ENCODE measurements at places on chromosomes 6 and 20.
A peak's percentile ranks its signal among the peaks of the same experiment; 100 is the strongest.

DNA sequence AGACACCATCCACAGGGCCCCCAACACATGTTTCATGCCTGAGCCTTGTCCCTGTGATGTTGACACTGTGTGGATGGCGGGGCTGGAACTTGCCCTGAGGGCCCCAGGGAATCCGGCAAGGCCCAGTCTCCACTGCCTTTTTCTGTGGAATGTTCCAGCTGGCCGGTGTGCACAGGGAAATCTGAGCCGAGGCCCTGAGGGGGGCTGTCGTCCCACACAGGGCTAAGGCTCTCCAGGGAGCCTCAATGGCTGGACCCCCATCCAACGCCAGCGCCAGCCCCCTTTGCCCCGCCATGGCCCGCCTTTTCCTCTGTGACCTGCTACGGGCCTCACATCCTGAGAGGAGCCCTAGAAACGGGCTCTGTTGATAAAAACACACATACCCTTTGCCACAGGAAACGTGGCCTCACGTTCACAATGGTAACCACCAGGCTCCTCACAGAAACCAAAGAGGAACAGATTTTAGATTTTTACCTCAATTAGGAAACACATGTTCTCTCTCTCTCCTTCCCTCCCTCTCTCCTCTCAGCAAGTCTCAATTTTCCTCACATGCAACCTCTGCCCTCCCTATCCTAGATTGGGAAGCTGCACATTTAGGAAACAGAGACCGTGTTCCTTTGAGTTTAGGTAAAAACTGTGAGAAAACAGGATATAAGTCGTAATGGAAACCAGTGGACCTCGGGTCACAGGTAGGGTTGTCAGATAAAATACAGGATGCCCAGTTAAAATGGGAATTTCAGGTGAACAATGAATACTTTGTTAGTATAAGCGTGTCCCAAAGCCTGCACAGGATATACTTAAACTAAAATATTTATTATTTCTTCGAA lies 13.7 kb upstream of the ZNF831 start:
- no peak for DNase-seq

GRCh38 chr6:104462811-104463599 lies 396.7 kb downstream of the HACE1 start:
- DNase-seq, result peak; percentile 47

DNA sequence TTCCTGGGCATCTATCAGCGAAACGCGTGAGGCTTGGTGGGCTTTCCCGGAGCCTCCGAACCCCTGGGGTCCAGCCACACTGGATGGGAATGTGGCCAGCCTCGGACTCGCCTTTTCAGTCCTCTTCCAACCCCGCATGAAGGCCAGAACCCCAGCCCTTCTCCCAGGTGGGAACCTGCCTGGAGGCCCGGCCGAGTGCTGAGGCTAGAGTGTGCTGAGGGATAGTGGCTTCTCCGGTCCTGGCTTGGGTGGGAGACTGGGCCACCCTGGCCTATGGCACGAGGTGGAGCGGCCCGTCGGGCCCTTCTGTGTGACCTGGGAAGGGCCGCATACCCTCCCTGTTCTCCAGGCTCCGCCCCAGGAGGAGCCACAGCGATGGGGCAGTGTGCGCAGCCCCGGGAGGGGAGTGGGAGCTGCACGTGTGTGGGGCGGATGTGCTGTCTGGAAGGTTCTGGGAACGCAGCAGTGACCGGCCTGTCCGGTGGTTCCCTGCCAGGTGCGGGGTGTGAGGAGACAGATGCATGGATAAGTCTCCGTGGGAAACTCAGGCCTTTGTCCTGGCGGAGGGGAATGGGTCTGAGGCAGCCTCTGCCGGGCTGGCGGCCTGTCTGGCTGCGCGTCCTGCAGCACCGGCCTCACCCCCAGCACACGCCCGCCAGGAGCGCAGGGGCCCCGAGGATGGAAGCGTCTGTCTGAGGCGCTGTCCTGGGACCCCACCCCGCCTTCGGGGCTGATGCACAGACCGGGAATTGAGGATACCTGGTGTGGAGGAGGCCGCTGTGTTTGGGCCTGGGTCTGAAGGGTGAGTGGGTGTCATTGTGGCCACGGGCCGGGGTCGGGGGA lies 1.1 kb upstream of the BHLHE23 start:
- DNase-seq, result no peak

- DNase-seq, result no peak
These were observed 59.8 kb upstream of the HDAC2 start for GRCh38 chr6:114030767-114031166.

- no peak for DNase-seq
These were observed 82.7 kb downstream of the UST start for GRCh38 chr6:148829415-148830101.

- peak; percentile 88 for DNase-seq
These were observed 322.2 kb downstream of the PLCB1 start for GRCh38 chr20:8454137-8454712.

- no peak for DNase-seq
These were observed 14.9 kb upstream of the ULBP3 start for GRCh38 chr6:150083839-150084238.

- no peak for DNase-seq
These were observed 61.1 kb upstream of the C20orf144 start for GRCh38 chr20:33600981-33601380.

GRCh38 chr6:84422380-84422968 lies 195.0 kb upstream of the CEP162 start:
- DNase-seq, result peak; percentile 62

- DNase-seq, result no peak
These were observed 86.6 kb downstream of the ECT2L start for GRCh38 chr6:138882369-138883017.

DNA sequence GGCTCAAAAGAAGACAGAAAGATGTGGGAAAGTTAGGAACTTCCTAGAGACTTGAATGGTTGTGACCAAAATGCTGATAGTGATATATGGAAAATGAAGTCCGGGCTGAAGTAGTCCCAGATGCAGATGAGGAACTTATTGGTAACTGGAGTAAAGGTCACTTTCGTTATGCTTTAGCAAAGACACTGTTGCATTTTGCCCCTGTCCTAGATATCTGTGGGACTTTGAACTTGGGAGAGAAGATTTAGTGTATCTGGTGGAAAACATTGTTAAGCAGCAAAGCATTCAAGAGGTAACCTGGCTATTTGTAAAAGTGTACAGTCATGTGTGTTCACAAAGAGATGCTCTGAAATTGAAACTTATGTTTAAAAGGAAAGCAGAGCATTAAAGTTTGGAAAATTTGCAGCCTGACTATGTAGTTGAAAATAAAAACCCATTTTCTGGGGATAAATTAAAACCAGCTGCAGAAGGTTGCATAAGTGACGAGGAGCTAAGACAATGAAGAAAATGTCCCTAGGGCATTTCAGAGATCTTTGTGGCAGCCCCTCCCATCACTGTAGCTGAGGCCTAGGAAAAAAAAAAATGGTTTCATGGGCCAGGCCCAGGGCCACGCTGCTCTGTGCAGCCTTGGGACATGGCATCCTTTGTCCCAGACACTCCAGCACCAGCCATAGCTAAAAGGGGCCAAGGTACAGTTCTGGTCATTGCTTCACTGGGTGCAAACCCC lies 1692.2 kb downstream of the HACE1 start:
- no peak for DNase-seq

- DNase-seq, result no peak
These were observed 10.7 kb downstream of the FAM8A1 start for GRCh38 chr6:17610835-17611234.

DNA sequence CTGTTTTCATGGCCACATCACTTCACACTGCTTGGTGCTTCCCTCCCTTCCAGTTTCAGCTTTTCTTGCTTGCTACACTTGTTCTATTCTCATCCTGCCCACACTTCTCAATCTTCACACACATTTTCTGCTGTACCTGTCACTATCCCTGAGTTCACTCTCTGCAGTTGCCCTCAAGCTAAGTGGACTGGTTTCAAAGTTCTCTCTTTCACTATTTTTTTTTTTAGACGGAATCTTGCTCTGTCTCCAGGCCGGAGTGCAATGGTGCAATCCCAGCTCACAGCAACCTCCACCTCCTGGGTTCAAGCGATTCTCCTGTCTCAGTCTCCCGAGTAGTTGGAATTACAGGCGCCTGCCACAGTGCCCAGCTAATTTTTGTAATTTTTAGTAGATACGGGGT lies 130.6 kb upstream of the FAM83B start:
- no peak for DNase-seq

DNA sequence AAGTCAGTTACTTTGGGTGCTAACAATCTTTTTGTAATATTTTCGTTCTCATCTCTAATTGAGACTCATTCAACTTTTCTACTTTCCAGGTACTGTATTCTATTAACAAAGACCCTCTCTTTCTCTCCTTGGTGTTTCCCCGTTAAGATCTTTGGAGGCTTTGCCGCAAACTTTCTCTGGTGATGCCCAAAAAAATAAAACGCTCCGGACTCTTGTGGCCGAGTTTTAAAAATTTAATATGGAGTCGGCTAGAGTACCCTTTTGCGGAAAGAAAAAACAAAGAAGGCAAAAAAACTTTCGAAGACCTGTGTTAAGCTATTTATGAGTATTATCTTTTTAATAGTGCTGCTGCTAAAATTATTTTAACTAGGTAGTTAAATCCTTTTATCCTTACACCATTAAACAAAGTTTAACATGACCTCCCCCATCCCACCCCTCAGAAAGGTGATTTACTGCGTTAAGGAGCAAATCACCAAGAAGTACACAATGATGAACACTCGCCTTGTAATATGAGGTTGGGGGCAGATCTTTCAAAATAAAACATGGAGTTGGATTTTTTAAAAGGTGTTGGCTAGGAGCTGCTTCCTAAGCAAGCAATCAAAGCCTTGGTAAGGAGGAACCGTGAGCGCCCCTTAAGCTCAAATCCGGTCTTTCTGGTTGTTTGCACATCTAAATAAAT lies 10.0 kb downstream of the SIM1 start:
- DNase-seq, result no peak

- no peak for DNase-seq
These were observed 186.7 kb upstream of the VGLL2 start for GRCh38 chr6:117078624-117079023.

All from mesenchymal stem cell (in vitro differentiated cells and primary cell).